HCT116 (cell line): ENCODE measurements at places on chromosomes 7 and 10.

GRCh38 chr7:95472581-95473161, 13.1 kb upstream of the ASB4 start:
- DNase-seq, result no peak

GRCh38 chr7:141144921-141145629, 71.2 kb downstream of the TMEM178B start:
- no peak for DNase-seq

DNA sequence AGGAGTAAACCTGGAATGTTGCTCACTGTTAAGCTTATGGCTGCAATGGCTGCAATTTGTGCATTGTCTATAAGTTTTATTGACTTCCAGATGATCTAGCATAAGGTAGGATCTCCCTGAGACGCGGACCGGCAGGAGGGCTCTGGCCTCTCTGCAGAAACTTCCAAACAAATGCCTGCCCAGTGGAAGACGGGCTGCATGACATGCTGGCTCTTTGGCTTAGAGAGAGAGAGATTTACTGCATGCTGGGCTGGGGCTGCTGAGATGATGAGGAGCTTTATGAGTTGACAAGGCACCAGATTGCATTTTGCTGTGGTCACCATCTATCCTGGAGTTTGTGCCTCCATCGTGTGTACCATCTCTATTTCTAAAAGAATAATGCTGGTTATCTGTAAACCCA, 193.2 kb downstream of the GALNT17 start:
- DNase-seq, result no peak

- DNase-seq, result no peak
These were observed 15.3 kb downstream of the RASGEF1A start for GRCh38 chr10:43251419-43252165.

- DNase-seq, result no peak
These were observed 17.6 kb downstream of the SLC35B4 start for GRCh38 chr7:134298902-134299683.

GRCh38 chr7:18639711-18640110, 144.2 kb downstream of the HDAC9 start:
- no peak for DNase-seq

DNA sequence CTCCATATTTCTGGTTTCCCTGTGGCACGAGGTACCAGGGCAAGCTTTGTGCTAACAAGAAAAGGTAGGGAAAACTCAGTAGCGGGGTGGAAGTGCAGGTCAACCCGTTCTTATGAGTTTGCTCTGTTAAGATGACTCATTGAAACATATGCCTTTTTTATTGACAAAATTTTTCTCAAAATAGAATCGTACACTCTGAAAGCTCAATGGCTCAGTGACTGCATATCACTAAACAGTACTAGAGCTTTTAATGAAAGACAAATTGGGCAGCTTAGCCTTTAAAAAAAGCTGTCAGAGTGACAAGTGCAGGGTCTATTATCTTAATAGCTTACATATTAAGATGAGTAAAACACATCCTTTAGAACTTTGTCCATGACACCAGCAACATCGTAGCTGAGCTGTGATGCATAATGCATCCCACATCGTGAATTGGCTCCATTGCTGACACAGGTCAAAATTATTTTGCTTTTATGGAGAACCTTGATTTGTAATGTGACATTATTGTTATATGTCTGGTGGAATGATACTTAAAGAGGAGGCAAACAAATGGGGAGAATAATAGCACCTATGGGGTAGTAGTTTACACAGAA, 264.4 kb downstream of the ETV1 start:
- no peak for DNase-seq

DNA sequence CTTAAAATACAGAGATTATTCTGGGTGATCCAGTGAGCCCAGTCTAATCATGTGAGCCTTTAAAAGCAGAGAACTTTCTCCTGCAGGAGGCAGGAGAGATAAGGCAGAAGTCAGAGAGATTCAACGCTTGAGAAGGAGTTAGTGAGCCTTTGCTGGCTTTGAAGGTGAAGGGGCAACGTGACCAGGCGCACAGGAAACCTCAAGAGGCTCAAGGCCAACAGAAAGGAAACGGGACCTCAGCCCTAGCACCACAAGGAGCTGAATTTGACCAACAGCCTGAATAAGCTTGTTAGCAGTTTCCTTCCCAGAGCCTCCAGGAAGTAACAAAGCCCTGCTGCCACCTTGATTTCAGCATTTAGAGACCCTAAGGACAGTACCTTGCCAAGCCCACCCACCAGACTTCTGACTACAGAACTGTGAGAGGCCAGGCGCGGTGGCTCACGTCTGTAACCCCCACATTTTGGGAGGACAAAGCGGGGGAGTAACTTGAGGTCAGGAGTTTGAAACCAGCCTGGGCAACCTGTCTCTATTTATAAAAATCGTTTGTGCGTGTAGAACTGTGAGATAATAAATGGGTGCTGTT, 87.3 kb upstream of the KAT6B start:
- DNase-seq, result no peak

GRCh38 chr7:157559596-157560257, 222.9 kb downstream of the DNAJB6 start:
- DNase-seq, result no peak

GRCh38 chr10:109668154-109668665, 255.1 kb downstream of the XPNPEP1 start:
- DNase-seq, result no peak

GRCh38 chr7:28195910-28196620, 15.5 kb upstream of the JAZF1 start:
- DNase-seq, result no peak

DNA sequence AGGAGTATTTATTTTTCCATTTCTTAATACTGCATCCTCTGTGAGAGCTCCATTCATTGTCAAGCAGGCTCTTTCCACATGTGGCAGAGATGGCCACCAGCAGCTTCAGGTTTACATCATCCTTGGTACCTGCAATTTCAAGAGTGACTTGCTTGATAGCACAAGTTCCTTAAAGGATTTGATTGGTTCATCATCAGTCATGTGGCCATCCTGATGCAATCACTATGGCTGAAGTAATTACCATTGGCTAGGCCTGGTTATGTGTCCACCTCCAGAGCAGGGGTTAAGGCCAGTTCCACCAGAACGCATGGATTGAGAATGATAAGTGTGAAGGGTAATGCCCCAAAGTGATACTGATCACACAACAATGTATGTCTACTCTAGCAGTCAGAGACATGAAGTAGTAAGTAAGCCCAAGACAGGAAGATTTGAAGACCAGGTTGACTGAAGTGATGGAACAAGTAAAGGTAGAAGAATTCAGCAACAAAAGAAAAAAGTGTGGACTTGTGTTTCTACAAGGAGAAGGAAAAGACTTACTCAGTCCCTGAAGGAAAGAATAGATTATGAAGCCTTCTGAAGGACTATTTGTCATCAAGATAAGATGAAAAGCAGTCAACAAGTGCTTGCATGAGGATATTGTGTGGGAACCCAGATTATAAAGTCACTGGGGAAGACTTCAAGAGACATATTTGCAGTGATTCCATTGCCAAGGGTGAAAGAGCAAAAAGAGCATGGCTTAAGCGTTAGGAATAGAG, 26.4 kb upstream of the PRKAR2B start:
- no peak for DNase-seq

DNA sequence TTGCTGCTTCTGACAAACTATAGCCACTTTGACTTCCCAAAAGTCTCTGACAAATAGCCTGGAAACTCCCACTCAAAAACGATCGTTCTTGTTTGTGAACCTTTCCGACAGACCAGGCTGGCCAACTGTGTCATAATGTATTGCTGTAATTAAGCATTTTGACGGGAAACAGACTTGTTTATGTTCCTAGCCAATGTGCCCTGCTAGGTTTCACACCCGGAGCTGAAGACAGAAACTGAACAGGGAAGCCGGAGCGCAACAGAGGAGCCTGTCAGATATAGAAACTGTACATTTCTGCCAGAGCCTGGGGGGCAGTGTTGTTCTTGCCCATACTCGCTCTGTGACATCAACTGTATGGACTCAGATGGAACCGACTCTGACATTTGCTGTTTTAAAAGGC, 55.3 kb upstream of the C7orf33 start:
- no peak for DNase-seq

- DNase-seq, result no peak
These were observed 998.1 kb downstream of the LRMDA start for GRCh38 chr10:76429368-76430060.

GRCh38 chr7:9691286-9691685, 1257.9 kb downstream of the NXPH1 start:
- DNase-seq, result no peak

DNA sequence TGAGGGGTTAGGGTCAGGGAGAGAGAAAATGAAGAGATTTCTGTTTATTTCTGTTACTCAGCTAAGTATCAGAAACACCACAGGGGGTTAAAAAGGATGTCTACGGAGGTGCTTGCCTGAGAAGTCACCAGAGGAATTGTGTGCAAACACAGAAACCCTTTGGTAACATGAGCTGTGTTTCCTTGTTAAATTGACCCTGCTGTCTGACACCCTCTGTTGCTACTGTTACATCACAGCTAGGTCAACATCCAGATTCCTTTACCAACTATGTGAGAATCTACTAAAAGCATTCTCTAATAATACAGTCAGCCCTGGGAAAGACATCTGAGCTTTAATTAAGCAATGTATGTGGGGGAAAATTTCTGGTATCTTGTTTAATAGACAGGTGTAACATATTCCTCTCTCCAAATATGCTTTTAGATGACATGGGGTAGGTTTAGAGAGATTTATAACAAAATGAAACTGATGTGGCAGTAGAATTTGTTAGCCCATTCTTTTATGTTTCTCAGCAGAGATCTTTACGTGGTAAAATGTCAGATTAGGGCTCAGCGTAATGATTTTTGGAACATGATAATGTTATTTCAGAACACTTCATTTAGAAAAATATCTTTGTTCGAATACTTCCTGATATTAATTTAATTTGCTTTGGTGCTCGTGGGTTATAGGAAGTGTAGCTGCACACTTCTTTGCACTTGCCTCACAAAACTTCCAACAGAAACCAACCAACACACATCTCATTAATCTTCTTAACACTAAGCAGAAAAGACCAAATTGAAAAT, 168.0 kb upstream of the AHR start:
- DNase-seq, result peak; percentile 13

DNA sequence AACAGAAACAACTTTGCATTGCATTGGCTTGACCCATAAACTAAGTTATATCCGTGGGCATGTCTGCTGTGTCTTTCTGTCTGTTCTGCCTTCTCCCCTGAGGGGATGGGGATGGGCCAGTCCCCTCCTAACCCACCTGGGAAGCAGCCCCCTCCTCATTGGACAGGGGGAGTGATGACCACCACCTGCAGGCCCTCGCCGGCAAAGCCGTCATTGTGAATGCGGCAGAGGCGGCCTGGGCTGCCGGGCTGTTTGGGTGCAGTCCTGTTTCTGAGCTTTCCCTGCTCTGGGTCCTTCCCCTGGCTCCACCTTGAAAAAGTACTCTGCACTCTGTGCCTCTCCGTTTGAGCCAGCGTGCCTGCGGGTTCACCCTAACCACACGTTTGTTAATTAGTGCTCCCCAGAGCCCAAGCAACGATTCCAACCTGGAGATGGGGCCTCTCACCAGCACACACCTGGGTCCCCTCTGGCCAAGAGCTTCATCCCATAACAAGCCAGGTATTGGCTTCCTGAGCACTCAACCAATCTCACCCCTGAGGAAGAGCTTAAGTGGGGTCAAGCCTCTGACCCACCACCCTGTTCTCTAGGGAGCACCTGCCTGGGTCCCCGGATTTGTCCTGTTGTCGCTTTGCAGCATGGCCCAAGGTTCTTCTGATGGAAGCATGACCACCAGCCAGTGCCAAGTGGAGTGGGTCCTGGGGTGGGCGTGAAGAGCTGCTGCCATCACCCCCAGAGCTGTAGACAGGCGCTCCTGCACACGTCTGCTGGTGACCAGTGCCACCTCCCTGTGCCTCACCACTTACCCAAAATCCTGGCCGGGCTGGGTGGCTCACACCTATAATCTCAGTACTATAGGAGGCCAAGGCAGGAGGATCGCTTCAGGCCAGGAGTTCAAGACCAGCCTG, 39.4 kb upstream of the ZMIZ2 start:
- no peak for DNase-seq

- no peak for DNase-seq
These were observed 352.2 kb downstream of the TFEC start for GRCh38 chr7:115678086-115678982.

- DNase-seq, result no peak
These were observed 83.4 kb upstream of the BMPER start for GRCh38 chr7:33821970-33822369.

DNA sequence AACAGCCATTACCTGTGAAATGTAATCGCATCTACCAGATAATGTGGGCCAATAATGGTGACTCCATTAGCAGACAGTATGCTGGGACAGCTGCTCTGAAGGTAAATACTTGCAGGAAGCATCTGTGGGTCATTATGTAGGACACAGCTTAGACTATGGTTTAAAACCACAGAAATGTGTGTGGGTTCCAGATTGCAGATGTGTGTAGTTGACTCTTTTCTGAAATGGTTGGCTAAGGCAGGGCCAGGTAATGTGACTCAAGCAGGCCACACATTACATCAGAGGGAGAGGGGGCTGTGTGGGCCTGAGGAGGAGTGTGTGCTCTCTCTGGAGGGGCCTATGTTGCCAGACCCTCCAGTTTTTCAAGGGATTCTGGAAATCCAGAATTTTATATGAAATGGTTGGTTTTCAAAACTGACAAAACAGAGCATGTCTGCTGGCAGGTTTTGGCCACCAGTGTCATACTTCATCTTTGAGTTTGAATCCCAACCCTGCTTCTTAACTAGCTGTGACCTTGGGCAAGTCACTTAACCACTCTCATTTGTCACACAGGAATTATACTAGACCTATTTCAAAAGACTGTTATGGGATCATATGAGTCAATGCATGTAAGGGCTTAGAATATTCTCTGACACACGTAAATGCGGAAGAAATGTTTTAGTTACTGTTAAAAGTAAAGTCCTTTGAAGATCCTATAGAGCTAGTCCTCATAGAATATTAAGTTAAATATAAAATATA, 64.5 kb downstream of the MCMBP start:
- no peak for DNase-seq

DNA sequence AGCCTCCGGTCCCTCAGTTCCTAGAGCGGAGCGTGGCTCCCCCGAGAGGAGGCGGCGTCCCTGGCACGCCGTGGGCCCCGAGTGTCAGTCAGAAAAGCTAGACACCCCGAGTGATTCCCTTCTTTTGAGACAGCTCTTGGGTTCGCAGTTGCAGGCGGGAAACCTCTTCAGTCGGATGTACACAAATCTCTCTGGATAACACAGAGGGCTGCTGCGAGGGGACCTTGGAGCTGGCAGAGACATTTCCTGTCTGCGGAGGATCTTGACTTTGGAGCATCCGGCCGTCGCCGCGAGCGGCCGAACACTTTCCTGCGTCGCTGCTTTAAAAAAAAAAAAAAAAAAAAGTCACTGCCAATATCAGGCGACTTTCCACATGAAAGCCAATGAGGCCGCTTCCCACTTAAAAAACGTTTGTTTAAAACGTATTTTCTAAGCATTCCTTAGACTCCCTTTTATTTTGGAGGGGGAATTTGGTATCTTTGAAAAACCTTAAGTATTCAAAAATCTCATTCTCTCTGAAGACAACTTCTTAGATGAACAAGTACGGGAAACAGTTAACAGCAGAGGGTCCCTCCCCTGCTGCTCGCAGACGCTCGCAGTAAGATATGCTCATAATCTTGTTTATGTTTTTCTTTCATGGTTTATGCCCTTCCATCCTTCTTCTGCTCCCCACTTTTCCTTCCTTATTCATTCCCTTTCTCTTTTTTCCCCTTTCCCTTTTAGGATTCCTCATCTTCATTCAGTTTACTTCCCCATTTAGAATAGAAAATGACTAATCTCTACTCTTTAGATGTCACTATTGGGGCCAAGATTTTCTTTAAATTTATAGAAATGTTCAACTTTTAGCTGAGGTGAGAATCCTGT, 10.0 kb downstream of the HHEX start:
- no peak for DNase-seq

- no peak for DNase-seq
These were observed 78.5 kb downstream of the SEC61G start for GRCh38 chr7:54680377-54681005.

GRCh38 chr10:55852900-55853299, 508.2 kb downstream of the ZWINT start:
- DNase-seq, result no peak
